OCI-M1 (cell line): ENCODE measurements at places on chromosomes 1 and 21.
A peak's percentile ranks its signal among the peaks of the same experiment; 100 is the strongest.

DNA sequence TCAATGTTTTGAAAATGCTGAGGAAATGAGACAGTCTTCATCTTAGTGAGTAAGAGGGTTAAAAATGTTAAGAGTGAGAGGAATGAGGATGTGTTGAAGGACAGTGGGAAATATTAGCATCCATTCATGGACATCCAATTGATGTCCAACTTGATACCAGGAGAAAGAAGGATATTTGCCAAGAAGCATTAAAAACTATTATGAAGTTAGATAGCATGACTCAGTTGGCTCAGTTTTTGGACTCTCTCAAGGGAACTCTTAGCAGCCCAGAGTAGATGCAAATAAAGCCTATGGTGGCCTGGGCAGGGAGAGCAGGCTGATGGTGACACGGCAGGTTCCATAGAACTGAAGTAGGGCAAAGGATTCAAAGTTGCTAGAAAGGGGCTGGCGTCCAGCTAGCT is 171.0 kb downstream of the ZZZ3 start:
- no peak for DNase-seq

GRCh38 chr1:205449750-205450443 is 5.9 kb downstream of the BLACAT1 start:
- DNase-seq, result peak; percentile 41

- peak; percentile 64 for DNase-seq
These were observed 4.6 kb upstream of the RAB4A start for GRCh38 chr1:229266274-229266673.

DNA sequence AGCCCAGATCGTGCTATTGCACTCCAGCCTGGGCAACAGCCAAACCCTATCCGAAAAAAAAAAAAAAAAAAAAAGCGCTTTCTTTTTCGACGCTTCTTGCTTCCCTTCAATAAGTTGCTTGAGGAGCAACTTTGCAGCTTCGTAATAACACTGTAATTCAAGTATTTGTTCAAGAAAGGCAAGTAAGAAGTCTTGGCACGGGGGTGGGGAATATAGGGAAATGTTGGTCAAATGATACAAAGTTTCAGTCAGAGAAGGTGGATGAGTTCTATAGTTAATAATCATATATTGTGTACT is 871 bp upstream of the PSMA5 start:
- DNase-seq, result peak; percentile 53

DNA sequence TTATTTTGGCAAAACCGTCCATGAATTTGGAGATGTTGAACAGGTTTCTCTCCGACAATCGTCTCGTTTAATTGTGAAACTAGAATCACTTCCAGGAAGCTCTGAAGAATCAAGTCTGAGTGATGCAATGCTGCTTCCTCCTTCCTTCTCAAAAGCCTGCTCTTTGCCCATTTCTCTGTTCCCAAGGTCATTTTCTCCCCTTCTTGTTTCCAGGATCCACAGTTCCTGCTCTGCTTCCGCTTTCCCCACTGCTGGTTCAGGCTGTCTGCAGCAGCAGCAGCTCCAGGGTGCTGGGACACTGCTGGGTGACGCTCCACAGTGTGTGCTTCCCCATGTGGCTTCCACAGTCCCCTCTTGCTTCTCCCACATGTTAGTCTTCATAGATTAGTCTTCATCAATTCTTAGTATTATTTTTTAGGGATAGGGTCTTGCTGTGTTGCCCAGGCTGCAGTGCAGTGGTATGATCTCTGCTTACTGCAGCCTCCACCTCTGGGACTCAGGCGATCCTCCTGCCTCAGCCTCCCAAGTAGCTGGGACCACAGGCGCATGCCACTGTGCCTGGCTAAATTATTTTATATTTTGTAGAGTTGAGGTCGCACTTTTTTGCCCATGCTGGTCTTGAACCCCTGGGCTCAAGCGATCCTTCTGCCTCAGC is 156.2 kb downstream of the DYRK1A start:
- DNase-seq, result no peak

DNA sequence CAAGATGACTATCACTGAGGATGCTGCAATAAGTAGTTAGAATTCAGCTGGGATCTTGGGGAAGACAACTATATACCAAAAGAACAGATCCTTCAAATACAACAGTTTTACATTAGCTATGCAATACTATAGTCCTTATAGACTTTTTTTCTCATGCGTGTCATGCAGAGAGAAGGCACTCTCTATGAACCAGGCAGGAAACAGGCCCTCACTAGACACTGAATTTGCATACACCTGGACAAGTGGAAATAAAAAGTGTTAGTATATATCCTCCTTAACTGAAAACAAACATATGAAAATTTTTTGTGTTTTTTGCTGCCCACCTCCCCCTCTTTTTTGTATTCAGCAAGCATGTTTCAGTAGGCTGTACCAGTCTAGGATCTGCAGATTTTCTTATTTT is 29.9 kb downstream of the TMCO1 start:
- no peak for DNase-seq

- DNase-seq, result no peak
These were observed 279.0 kb downstream of the PTPRU start for GRCh38 chr1:29515170-29515955.

GRCh38 chr1:152683846-152684245 is 2.1 kb upstream of the LCE2B start:
- DNase-seq, result no peak

DNA sequence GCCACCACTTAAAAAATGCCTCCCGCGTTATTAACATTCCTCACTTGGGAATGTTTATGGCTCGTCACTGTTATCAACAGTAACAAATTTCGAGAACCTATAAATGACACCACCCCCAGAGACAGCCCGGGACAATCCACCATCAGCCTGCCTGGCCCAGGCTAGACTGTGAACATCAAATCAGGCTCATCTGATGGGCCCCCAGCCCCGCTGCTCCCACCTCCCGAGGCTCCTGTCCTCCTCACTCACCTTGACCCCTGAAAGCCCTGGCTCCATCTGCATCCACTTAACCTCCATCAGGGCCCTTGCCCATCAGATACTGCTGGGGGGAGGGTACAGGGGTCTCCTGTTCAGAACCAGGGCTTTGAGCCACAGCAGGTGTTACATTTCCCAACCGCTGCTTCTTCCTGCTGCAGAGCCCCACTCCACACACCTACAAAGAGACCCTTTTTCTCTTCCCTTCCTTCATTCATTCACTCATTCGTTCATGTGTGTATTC is 156.5 kb upstream of the VAMP3 start:
- no peak for DNase-seq

DNA sequence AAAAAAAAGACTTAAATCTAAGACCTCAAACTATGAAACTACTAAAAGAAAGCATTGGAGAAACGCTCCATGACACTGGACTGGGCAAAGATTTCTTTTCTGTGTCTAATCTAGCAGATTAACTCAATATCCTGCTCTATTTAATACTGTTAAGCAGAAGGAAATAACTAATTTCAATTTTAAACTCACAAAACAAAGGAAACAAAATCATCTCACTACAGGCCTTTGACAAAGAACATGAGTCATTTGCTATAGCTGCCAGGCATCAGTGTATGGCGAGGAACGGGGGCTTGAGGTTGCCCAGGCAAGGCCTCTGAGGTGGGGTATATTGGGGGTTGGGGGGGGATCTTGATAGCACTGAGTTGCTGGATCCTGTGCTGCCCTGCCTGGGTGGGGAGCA is 20.9 kb downstream of the SZT2 start:
- no peak for DNase-seq

DNA sequence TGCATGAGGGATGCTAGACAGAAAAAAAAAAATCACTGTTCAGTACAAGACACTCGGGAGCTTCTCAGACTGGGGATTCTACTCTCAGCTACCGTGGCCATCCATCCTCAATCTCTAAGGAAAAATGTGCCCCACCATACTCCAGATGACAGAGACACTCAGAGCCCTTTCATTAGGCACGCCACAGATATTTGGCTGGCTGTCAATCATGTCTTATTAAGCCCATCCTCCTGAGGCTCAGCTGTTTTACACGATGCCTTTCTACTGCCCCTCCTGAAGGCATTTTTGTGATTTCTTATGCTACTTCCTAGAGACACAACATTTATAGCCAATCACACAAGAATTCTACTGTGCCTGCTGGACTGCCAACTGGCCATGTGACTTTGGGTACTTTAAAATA is 92.9 kb downstream of the KIF14 start:
- DNase-seq, result no peak

DNA sequence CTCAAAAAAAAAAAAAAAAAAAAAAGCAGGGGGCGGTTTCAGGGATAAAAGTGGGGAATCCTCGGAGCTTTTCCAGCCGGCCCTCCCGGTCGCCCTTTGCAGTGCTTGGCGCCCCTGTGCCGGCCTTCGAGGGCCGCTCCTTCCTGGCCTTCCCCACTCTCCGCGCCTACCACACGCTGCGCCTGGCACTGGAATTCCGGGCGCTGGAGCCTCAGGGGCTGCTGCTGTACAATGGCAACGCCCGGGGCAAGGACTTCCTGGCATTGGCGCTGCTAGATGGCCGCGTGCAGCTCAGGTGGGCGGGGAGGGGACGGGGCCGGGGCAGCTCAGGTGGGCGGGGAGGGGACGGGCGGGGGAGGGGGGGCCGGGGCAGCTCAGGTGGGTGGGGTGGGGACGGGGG is 25.3 kb downstream of the RNF223 start:
- DNase-seq, result no peak

- no peak for DNase-seq
These were observed 68.4 kb upstream of the SSBP3 start for GRCh38 chr1:54474310-54475251.

DNA sequence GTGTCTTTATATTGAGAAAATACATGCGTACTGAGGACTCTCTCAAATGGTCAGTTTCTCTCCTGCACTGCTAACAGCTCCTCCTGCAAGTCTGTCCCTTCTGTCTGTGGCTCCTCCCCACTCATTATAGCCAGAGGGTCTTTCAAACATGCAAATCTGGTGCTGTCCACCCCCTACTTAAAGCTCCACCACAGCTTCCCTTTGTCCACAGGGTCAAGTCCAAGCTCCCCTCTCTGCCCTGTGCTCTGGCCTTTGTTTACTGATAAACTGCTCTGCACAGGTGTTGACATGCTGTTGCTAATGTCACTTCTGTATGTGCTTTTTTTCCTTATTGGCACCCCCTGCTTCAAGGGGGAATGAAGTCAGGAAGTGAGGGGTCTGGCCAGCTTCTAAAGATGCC is 47.7 kb upstream of the GPR37L1 start:
- DNase-seq, result peak; percentile 29

DNA sequence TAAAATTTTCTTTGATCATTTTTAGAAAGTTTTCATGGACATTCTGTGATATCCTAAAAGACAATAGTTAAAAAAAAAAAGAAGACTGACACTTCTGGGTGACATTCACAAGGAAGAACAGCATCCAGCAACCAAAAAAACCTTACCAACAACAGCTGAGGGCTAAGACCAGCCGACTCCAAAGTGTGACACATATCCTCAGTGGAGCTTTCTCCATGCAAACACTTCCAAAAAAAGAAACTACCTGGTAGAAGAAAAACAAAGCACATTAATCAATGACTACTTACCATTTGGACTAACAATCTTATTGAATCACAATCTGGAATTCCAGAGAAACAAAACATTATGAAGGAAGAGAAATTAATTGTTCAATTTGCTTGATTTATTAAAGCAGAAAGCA is 88.2 kb downstream of the IARS2 start:
- DNase-seq, result no peak

DNA sequence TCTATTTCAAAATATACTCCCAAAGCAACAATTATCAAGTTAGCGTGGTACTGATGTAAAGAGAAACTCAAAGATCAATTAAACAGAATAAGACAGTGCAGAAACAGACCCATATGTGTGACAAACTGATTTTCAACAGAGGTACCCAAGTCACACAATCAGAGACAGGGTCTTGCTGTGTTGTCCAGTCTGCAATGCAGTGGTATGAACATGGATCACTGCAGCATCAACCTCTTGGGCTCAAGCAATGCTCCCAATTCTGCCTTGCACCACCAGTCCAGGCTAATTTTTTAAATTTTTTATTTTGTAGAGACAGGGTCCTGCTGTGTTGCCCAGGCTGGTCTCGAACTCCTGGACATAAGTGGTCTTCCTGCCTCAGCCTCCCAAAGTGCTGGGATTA is 255.6 kb downstream of the AKT3 start:
- no peak for DNase-seq

- no peak for DNase-seq
These were observed 174.5 kb downstream of the PLPPR4 start for GRCh38 chr1:99438656-99439230.

DNA sequence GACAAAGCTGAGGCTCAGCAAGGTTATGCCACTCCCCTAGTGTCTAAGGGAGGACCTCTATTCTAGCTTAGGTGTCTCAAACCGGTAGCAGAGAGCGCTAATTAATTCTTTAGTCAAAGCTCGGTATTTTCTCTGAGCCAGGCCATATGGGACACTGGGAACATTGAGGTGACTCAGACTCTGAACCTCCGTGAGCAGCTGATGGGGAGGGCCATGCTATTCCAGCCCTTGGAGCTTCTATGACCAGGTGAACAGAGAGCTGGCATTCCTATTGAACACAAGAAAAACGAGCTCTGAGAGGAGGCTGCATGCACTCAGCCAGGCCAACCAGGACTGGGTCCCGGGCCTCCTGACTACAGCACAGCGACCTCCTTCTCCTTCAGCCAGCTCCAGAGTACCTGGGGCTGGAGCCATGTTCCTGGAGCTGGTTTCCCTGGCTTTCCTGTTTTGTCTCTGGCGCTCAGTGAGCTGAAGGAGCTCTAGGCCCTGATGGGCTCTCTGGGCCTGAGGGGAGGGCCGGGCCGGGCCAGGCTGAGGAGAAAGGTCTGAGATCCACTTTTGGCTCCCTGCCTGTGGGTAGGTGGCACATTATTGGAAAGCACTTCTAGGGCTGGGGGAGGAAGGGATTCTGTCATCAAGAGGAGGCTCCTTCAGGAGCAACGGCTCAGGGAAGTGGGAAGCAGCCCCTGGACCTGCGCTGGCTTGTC is 37.0 kb downstream of the SLC9A1 start:
- no peak for DNase-seq

DNA sequence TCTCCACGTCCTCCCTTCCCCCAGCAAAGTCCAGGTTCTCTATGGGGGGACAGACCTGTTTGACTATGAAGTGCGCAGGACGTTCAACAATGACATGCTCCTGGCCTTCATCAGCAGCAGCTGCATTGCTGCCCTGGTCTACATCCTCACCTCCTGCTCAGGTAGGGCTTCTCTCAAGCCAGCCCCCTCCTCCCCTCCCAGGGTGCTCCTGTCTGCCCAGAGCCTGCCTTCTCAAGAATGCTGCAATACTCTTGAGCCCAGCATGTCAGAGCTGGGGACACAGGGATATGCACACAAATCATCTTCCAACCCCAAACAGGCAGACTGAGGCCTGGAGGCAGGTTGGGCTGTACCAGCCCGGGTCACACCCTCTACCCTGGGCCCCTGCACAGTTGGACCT is 35.4 kb downstream of the DISP3 start:
- no peak for DNase-seq
